ENCODE measurements at places on chromosomes 7 and 10.

- DNase-seq = no peak
These were observed 46.3 kb downstream of the TAS2R16 start for GRCh38 chr7:122949186-122949585.

GRCh38 chr10:94630017-94630688 is 53.4 kb upstream of the CYP2C18 start:
- peak; percentile 3 for DNase-seq

GRCh38 chr10:5393529-5393928 is 11.1 kb downstream of the TUBAL3 start:
- DNase-seq = no peak

DNA sequence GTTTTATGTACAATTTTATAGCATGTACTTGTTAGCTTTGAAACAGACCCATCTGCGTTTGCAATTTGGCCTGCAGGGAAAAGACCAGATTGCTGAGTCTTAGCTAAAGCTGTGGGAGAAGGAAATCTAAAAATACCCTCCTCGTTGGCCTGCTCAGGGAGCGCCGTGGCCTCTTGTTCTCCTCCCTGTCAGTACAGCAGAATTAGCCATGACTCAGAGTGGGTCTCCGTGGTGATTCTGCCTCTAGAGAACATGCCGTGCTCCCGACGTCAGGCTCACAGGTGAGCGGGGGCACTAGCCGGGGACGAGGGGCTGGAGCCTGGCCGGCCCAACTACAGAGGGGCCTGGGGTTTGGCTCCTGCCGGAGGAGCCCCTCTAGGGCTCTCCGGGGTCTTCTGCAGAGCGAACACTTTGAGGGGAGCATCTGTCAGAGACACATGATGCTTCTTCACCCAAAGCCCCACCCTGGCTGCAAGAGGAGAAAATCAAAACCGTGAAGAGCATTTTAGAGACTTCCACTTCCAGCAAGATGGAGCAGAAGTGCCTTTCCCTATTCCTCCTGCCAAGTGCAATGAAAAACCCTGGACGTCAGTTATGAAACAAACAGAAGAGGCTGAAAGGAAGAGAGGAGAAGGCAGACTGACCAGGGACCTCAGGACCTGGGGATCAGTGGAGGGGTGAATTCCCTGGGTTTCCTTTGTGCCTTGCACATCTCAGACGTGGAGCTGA is 98.9 kb downstream of the LHPP start:
- DNase-seq = peak; percentile 55

DNA sequence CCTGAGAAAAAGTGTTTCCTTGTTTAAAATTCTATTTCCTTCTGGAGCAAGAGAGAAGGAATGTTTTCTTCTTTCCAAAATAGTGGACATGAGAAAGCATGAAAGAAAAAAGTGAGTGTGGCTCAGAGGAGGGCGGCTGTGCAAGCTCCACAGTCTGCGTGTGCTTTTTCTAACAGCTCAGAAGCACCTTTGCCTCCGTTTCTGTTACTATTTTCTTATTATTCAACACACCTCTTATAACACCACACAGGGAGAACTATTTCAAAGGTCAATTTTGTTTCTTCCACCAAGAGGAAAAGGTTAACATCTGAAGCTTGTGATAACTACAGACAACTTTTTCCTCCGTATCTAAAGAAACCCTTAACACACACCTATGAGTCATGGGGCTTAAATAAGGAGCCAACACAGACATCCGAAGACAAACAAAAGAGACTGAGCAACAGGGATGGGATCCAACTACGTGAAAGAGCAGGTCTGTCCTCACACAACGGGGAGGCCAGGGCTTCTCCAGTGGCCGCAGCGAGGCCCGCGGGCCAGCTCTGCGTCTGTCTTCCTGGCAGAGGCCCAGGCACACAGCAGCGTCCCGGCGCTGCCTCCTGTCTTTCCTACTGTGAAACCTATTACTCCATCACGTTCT is 36.2 kb upstream of the NCAPG2 start:
- no peak for DNase-seq

DNA sequence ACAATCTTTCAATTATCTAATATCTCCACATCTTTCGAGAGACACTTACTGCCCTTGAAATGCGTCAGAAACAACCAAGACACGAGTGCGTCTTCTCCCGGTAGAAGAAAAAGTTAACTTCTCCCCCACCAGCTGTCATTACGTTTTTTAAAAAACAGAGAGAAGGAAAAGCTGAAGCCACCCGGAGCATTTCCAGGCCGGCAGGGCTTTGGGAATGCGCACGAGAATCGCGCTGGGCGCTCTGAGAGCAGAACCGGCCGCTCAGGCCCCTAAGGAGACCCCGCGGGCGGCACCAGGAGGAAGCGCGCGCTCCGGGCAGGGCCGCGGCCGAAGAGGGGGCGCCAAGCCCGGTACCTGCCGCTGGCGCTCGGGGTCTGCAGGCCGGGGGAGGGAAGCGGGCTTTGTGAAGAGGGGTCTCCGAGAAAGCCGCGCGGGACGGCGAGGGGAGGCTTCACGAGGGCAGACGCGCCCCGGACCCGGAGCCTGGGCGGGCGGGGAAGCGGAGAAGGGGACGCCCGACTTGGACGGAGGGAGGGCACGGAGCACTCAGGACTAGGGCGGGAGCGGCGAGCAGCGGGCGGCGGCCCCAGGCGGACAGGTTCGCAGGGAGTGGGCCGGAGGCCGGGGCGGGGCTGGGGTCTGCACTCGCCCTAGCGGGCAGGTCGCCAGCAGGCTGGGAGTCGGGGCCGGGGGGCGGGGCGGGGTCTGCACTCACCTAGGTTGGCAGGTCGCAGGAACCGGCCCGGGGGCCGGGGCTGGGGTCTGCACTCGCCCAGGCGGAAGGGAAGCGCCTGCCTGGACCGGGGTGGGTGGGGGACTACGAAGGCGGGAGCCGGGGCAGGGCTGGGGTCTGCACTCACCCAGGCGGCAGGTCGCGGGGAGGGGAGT is 932 bp downstream of the ESYT2 start:
- DNase-seq = peak; percentile 36

DNA sequence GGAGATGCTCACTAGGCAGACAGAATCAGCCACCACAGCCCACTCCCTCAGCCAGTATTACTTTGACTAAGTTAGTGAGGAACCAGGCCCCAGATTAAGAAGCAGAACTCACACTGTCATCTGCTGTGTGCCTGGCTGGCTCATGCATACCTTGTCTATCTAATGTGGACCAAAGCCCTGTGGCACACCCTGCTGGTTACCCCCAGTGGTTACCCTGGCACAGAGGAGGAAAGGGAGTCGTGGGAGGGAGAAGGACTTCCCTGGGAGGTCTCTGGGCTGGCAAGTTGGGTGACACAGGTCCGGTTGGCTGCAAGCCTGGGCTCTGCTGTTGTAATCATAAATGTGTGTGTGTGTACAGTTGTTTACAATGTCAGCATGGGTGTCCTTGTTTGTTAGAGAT is 7.5 kb upstream of the SH2D4B start:
- peak; percentile 26 for DNase-seq

GRCh38 chr10:118754229-118754555 is 578 bp downstream of the CACUL1 start:
- peak; percentile 9 for DNase-seq

Measured in midbrain (tissue), 1 donor.